Stimulated activated CD8-positive, alpha-beta memory T cell treated with anti-CD3 and anti-CD28 coated beads, Interleukin-4, amount 100 ng/mL, for 1 hour (primary cell): ENCODE measurements at places on chromosomes 11 and 22.

DNA sequence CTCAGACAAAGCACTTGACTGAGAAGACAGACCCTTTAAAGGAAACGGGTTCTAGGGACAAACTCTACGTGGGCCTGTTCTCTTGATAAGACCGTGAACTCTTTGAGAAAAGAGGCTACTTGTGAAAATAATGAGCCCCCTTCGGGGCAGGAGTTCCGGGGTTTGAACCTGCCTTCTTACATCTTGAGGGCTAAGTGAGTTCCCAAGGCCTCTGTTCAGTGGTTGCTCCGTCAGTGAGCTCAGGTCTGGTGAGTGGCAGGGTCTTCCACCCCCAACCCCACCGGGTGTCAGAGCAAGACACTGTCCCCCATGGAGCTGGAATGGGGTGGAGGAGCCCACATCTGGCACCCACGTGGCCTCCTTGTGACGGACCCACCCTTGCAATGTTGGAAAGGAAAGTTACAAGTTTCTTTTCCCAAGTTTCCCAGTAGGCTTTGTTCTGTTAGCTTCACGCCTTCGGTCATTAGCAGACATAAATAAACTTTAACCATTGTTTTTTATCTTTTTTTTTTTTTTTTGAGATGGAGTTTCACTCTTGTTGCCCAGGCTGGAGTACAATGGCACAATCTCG lies 6.3 kb upstream of the SAMM50 start:
- DNase-seq: no peak

DNA sequence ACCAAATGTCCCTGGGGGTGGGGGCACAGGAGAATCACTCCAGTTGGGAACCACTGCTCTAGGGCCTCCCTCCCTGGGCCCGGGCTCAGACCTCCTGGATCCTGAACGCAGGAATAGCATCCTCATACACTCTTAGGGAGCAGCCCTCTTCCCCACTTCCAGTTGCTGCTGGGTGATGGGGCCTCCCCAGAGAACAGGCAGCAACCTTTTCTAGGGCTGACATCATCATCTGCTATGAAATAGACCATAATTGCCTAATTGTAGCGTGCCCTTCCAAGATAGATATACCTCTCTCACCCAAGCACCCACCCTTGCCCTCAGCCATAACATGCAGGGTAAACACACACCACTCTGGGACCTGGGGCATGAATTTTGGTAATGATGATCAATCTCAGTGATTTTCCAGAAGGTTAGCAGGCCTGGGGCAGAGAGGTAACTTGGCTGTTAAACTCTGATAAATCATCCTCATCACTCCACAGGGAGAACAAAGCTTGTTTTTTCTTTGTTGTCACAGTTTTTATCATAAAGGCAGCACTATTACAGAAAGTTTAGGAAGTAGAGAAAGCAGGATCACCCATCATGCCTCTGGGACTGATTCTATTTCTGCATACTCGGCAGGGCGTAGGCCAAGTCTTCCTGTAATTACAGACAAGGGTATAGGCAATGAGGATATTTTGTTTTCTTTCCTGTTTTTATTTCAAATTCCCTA lies 88.3 kb upstream of the PRDM11 start:
- DNase-seq: no peak

- DNase-seq: no peak
Observed at GRCh38 chr22:20889025-20889704, 28.0 kb upstream of the CRKL start.

DNA sequence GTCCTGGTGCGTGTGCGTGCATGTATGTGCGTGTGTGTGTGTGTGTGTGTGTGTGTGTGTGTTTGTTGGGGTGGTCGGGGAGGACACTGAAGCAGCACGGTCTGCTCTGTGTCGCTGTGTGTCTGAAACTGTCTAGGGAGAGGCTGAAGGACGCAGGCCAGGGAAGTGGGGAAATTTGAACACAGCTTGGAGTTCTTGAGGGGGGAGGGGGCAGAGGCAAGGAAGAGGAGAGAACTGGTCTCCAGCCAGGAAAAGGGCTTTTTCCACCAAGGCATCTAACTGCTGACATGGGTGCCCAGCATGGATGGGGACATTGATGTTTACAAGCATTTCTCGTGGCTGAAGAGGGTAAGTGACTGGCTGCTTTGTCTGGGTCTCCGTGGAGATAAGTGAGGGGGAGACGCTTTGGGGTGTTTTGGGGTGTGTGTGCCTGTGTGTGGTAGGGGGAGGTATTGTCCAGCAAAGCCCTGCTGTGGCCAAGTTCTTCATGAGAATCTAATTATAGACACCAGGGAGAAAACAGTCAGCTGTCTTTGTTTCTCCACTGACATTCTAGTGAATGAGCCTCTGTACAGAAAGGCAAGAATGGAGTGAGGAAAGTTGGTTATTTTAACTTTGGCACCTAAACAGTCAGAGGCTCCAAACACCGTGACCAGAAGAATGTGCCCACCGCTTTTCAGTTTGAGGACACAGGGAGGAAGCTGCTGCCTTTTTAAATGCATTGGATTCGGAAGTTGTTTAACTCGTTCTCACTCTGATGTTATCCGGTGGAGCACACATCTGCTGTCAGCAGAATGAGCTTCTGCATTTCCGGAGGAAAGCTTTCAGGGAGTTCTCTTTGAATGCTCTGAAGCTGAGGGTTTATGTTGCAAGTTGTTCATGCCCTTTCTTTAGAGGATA lies 63.7 kb downstream of the PPFIBP2 start:
- no peak for DNase-seq

DNA sequence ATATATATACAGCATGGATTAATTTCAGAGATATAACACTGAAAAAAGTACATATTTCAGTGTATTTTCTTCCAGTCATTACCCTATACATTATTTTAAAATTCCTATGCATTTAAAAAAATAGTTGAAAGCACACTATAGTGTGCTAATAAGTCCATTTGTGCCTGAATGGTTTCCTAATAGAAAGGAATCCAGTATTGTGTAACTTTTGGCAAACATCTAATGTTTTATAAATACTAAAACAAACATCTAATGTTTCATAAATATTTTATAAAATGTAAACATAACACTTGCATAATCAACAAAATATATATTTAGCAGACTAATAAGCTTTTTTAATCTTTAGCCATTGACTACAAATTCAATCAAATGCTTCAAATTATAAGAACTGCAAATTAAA lies 126.6 kb upstream of the FIBIN start:
- no peak for DNase-seq

- no peak for DNase-seq
Observed at GRCh38 chr11:24697522-24698111, 200.8 kb downstream of the LUZP2 start.

DNA sequence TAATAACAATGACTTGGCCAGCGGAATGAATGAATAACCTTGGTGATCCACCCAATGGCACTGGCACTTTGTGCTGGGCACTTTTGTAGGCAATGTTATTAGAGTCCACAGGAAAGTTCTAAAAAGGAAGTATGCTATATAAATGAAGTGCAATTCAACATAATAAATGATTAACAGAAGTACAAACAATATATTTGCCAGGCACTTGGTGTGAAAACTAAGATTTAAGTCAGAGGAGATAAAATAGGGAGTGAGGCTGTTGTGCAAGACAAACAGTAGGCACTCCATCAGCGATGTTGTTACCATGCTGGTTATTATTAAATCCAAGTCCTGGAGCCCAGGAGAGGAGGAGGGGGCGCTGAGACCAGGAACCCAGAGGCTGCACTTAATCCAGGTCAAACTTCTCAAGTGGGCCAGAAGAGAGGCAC lies 173.8 kb downstream of the LARGE1 start:
- no peak for DNase-seq

DNA sequence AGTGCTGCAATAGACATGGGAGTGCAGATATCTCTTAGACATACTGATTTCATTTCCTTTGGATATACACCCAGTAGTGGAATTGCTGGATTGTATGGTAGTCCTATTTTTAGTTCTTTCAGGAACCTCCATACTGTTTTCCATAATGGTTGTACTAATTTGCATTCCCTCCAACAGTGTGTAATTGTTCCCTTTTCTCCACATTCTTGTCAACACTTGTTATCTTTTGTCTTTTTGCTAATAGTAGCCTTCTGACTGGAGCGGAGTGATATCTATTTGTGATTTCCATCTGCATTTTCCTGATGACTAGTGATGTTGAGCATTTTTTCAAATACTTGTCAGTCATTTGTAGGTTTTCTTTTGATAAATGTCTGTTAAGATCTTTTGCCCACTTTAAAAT lies 128.9 kb downstream of the CTNND1 start:
- DNase-seq: no peak

DNA sequence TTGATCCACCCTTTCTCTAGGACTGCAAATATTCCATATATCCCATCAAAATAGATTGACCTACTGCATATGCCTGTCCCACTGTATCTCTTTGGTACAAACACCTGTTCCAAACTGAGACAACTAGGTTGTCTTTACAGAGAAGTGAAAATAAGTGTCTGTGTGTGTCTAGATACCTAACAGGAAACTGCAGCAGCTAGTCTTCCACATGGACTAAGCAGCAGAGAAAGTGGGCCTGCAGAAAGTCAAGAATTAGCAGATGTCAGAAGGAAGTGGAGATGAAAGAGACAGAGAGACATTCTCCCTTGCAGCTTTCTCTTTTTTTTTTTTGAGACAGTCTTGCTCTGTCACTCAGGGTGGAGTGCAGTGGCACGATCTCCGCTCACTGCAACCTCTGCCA lies 3.9 kb upstream of the RAB39A start:
- no peak for DNase-seq

- DNase-seq: no peak
Observed at GRCh38 chr22:29827091-29827490, 11.0 kb downstream of the ASCC2 start.

DNA sequence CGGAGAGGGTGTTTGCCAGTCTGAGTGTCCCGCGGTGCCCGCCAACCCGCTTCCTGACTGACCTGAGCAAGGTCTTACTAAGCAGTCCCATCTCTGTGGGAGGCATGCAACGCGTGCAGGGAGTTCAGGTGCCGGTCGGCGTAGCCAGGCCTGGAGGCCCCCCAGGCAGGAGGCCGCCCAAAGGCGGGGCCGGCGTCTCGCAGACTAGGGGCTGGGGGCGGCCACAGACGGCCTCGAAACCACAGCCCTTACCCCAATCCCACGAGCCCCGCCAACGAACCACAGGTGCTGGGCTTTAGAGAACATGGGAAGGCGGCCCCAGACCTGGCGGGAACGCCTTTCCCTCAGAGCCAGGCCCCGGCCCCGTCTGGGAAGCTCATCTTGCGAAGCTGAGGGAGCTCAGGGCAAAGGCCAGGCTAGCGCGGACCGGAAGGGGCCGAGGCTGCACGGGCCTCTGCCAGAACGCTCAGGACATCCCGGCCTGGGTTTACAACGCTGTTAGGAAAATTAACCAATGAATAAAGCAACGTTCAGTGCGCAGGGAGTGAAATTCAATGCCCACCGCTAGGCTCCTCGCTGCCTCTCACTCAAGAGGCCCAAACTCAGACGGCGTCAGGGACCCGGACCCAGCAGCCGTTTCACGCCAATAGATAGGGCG lies 2.1 kb upstream of the MTFP1 start:
- DNase-seq: no peak

DNA sequence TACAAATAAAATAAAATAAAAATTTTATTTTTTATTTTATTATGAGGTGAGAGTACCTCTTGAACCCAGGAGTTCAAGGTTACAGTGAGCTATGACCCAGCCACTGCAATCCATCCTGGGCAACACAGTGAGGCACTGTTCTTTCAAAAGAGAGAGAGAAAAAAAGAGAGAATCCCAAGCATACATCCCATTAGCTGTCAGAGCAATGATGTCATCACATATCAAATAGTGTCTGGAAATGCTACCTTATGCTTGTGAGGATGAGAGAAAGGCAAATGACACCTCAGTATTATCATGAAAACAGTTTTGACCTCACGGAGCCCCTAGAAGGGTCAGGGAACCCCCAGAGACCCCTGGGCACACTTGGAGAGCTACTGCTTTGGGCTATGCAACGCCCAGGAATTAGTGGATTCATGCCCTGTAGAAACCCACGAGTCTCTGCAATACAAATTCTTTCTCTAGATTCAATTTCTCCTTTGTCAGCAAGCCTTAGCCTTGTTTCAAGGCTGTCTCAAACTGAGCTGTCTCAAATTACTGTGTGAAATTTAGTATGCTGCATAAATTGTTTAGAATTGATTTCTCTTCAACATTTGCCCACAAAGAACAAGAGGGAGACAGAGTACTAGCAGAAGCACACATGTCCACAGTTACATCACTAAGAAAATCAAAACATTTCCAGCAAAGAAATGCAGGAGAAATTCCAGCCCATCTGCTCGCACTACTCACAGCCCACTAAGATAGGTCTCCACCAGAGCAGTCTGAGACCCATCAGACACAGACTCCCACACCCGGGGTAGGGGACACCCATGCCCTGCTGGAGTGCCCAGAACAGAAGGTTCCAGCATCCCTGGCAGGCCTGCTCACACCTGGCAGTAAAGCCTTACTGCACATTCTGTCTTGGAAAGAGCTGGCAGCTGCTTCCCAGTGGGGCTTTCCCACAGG lies 18.1 kb downstream of the DGCR2 start:
- no peak for DNase-seq

DNA sequence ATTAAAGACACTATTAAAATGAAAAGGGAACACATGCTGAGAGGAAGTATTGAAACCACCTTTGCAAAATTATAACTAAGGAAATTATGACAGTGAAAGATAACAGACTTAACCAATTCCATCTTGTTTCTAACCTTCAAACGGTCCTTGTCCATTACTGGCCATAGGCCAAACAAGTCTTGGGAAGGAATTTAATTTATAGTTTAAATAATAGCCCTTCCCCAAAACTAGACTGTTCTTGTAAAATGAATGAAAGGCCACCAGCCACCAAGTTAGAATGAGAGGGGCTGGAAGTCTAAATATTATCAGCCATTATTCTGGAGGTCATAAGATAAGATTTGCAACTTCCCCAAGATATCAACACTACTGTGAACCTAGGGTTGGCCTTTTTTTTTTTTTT lies 1.8 kb upstream of the TALDO1 start:
- no peak for DNase-seq

- DNase-seq: no peak
Observed at GRCh38 chr11:125451400-125452124, 44.5 kb downstream of the FEZ1 start.

GRCh38 chr11:6932145-6932544 lies 5.9 kb downstream of the ZNF215 start:
- no peak for DNase-seq

DNA sequence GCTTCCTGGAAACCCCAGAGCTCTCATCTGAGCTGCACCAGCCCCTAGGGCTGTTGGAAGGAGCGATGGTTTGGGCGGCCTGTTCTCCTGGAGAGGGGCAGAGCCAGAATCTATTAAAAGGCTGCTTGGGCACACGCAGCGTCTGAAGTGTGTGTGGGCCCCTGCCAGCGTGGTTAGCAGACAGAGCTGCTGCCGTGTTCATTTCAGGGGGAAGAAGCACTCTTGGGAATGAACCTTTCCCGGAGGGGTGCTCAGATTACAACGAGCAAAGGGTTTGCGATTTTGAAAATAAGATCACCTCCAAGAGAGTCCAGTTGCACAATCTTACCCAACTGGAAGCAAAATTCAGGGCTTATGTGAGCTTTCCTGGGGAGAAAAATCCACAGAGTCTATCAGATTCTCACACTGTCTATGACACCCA lies 12.9 kb downstream of the ANO1 start:
- DNase-seq: no peak

- DNase-seq: no peak
Observed at GRCh38 chr11:86719781-86720463, 47.5 kb upstream of the ME3 start.
